ENCODE measurements at places on chromosomes 6 and 20. TPM values are rescaled to one million over a fixed set of nuclear protein-coding genes. Genes with fewer than 3 reads are reported as not detected.

The EFCAB8 gene
- 0.05 TPM for total RNA-seq

The BPI gene
- 2.4 TPM for total RNA-seq

The MATN4 gene
- total RNA-seq: 11.4 TPM

The SULF2 gene
- 111 TPM for total RNA-seq

The CST5 gene
- total RNA-seq: not detected

The XKR7 gene
- total RNA-seq: 8.2 TPM

The NDUFAF5 gene
- 36.1 TPM for total RNA-seq

The REM1 gene
- 3.3 TPM for total RNA-seq

The TGM3 gene
- total RNA-seq: 0.66 TPM

The POLH gene
- total RNA-seq: 18.2 TPM

The PGC gene
- total RNA-seq: not detected

The METTL24 gene
- total RNA-seq: 12.0 TPM

The NMBR gene
- total RNA-seq: 0.71 TPM

The BCAS1 gene
- 6.1 TPM for total RNA-seq

The CSTF1 gene
- 41.1 TPM for total RNA-seq

The EPPIN gene
- total RNA-seq: not detected

The CNKSR3 gene
- total RNA-seq: 12.1 TPM

The SAMD3 gene
- total RNA-seq: 7.9 TPM

The NRSN1 gene
- 12.5 TPM for total RNA-seq

The COL11A2 gene
- total RNA-seq: 39.0 TPM

The C20orf144 gene
- 0.22 TPM for total RNA-seq

The HMGA1 gene
- 48.7 TPM for total RNA-seq

The GLP1R gene
- total RNA-seq: 0.88 TPM
